SIG-M5 (cell line): ENCODE measurements at places on chromosomes 7 and 10.

DNA sequence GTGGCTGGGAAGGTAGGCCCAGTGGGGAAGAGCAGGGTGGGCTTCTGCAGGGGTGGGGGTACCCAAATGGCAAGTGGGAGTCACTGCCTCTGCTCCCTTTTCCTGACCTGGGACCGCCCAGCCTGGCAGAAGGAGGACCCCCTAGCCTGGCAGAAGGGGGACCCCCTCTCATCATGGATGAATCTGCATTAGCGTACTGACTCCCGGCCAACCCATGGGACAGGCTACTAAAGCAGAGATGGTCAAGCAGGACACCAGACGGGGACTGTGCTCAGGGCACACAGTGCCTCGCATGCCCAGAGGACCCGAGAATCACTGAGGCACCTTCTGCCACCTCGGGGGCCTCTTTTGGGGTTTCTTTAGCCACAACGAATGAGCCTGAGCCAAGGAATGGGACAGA, 577.5 kb downstream of the GLRX3 start:
- DNase-seq = no peak

DNA sequence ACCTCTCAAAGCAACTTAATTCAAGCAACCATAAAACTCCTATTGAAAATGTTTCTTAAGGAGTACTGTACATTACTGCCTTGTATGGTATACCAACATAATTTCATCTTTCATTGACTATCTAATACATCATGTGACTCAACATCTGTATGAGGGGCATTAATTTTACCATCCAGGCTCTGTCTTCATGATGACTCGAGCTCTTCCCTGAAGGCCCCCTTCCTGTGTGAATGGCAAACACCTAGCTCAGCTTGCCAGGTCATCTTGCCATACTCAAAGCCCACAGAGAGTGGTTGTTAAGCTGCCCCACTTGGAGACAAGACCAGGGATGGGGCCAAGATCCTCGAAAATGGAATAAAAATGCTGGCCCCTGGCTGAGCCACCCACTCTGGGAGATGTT, 82.4 kb downstream of the SGMS1 start:
- DNase-seq = no peak

GRCh38 chr7:91050677-91051076, 213.6 kb upstream of the FZD1 start:
- no peak for DNase-seq

DNA sequence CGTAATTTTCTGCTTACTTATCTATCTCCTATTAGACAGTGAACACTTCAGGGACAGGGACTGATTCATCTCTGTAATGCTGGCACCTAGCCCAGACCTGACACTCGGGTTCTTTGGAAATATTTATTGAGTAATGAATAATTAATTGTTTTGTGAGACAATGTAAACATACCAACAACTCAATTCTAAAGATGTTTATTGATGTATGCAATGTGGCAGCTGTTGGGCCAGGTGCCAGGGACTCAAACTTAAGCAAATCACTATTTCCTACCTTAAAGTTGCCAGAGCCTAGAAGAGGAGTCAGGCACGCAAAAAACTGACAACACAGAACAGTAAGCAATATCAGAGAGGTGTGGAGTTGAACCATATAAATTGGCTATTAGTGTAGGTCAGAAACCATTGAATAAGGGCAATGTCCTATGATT, 63.6 kb upstream of the BMPER start:
- DNase-seq = no peak

DNA sequence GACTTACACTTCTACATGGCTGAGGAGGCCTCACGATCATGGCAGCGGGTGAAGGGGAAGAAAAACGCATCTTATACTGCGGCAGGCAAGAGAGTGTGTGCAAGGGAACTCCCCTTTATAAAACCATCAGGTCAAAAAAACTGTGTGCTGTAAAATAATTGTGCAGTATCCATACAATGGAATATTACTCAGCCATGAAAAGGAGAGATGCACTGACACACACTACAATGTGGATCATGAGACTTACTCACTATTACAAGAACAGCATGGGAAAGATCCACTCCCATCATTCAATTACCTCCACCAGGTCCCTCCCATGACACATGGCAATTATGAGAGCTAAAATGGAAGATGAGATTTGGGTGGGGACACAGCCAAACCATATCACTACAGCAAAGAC, 27.2 kb upstream of the CARD11 start:
- DNase-seq = no peak

DNA sequence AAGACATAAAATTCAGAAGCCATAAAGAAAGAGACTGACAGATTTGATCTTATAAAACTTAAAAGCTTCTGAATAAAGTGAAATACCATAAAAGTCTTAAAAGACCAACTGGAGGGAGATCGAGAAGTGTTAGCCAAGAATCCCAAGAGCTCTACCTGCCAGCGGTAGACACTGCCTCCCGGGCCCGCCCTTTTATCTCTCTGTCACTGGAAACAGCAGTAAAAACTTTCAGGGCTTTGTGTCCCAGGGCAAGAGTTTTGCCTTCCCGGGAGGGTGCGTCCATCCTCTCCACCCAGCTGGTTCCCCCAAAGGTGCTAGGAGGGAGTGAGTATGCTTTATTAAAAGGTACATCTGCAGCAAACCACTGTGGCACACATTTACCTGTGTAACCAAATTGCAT, 5.8 kb downstream of the PLA2G12B start:
- no peak for DNase-seq

- DNase-seq = no peak
Observed at GRCh38 chr10:4532467-4532866, 293.5 kb upstream of the AKR1E2 start.

- DNase-seq = no peak
Observed at GRCh38 chr10:132292287-132293200, 15.2 kb downstream of the STK32C start.

DNA sequence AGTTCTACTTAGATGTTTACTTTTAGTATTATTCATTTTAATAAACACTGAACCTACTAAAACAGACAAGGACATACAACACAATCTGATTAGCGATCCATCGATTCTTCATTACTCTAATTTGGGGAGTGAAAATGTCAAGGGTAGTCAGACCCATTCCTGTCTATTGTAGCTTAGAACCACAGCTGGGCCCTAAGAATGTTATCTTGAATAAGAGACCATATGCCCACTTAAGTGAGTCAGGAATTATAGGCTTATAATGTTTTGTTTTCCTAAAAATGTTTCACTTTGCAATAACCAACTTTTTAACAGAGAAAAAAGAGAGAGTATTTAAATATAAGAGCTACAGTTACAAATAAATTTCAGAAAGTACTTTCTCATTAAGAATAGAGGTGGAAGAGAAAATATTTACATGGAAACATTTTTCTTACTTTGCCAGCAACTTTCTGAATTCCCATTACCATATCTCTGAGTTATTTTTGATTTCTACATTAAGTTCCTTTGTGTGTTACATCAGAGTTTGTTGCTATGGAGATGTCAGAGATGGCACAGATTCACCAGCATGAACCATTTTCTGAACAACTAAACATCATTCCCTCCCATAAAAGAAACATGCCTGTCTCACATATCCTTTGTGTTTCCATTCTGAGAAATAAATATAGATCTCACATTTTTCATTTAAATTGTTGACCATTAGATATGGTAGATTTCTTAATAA, 75.4 kb upstream of the SLC13A1 start:
- no peak for DNase-seq

- DNase-seq = no peak
Observed at GRCh38 chr10:98377001-98377400, 38.0 kb downstream of the PYROXD2 start.

- DNase-seq = no peak
Observed at GRCh38 chr7:111384065-111384891, 178.0 kb downstream of the IMMP2L start.

DNA sequence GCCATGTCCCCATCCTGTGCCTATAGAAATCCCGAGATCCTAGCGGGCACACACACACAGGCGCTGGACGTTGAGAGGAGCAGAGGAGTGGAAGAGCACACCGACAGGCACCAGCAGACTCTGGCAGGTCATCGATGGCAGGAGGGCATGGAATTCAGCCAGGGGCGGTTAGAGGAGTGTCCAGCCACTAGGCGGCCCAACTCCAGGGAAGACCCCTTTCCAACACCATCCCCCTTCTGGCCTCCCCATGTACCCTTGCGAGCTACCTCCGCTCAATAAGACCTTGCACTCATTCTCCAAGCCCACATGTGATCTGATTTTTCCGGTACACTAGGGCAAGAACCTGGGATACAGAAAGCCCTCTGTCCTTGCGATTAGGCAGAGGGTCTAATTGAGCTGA, 356.0 kb upstream of the DPP6 start:
- DNase-seq = no peak

GRCh38 chr10:102422545-102423129, 2.0 kb downstream of the FBXL15 start:
- DNase-seq = no peak

GRCh38 chr7:50262916-50263690, 41.4 kb upstream of the IKZF1 start:
- no peak for DNase-seq

DNA sequence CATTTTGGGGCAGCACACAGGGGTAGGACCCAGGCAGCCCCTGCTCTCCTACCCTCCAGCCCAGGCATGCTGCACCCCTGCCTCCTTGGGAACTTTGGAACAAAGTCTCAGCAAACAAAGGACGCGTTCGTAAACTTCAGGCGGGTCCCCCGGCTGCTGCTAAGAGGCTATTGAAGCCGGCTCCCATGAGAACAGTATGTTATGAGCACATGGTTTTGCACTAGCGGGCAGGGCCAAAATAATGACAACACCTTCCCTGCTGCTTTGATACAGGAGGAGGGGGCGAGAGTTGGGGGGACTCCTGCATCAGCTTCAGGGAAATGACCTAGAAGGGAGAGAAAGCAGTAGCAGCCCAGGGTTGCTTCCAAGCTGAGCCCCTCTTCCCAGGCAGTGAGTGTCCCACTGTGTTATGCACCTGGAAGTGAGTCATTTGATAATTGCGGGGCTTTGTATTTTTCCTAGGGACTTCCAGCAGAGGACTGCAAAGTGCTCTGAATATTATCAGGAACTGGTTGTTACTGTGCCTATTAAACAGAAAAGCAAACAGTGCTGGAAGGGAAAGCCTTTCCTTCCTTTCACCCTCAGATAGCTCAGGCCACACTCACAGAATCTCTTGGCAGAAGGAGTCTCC, 6.9 kb downstream of the ITPRIP start:
- DNase-seq = no peak

DNA sequence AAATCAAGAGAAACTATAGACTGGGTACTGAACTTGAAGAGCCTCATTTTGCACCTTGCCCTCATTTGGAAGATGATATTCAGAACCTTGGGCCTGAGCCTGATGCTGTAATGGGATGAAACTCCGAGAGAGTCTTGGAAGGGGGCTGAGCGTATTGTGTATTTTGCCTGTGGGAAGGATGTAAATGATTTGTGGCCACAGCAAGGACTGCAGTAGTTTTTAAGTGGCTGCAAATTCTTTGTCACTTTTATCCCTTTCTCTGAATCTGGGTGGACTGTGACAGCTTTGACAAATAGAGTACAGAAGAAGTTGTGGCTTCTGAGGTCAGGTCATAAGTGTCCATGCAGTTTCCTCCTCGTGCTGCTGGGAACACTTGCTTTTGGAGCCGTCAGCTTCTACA, 221.2 kb downstream of the ADRA2A start:
- DNase-seq = no peak

DNA sequence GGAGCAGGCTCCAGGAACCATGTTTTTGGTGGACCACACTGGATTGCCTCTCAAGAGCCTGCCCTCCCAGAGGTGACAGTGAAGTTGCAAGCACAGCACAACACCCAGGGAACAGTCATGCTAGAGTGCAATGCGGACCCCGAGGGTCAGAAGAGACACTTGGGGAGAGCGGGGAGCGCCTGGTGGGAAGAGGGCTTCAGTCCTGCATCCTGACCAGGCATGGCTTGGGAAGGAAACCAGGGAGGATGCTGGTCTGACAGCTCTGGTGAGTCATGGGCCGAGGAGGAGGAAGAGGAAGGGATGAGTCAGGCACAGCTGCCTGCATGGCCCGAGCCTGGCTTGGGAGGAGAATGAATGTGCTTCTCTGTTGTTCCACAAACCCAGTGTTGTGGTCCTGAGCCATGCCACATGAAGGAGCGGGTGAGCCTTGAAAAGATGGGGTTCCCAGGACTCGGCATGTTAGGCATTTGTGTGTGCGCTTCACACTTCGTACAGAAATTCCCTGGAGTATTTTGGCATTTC, 29.5 kb upstream of the ANKRD2 start:
- peak; percentile 2 for DNase-seq

GRCh38 chr10:42475168-42476098, 162.9 kb downstream of the ZNF33B start:
- DNase-seq = no peak

GRCh38 chr10:133324198-133324792, 12.4 kb downstream of the CALY start:
- no peak for DNase-seq

DNA sequence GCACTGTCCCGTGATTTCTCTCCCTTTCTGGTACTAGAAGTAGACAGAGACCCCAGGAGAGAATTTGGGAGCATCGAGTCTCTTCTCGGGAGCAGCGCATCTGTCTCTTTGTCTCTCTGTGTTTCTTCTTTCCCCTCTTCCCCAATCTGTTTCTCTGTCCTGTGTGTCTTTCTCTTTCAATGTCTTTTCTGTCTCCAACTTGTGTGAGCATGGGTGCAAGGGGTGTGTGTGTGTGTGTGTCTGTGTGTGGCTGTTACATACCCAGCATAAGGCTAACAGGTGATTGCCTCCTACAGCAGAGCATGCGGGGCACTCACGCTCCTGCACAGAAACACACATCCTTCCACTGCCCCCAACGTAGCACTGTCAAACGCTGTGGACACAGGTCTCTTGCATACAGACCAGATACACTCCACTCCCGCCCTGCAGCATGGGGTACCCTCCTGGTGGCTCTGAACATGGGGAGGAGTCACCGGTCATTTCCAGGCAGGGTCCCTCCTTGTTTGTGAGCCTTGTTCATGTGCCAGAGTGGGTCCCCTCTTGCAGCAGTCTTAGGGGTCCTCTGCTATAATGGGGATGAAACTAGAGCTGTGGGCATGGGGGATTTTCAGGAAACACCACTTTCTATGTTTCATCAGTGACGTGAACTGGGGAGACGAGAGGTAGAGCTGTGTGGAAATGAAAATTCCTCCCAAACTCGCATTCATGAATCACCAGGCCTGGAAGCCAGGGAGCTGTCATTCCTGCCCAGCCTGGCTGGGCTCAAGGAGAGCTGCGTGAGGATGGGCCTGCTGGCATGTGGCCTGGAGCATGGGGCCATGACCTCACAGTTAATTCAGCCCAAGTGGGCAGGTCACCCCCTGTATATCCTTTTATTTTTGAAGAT, 980 bp downstream of the ADAMTS14 start:
- DNase-seq = no peak

GRCh38 chr10:71324743-71325142, 5.7 kb downstream of the SLC29A3 start:
- DNase-seq = no peak

- no peak for DNase-seq
Observed at GRCh38 chr10:27525819-27526218, 21.7 kb downstream of the RAB18 start.
